ENCODE measurements at places on chromosomes 1 and 21.

- DNase-seq: no peak
Measured at GRCh38 chr1:229704157-229704556, 78.1 kb downstream of the URB2 start.

DNA sequence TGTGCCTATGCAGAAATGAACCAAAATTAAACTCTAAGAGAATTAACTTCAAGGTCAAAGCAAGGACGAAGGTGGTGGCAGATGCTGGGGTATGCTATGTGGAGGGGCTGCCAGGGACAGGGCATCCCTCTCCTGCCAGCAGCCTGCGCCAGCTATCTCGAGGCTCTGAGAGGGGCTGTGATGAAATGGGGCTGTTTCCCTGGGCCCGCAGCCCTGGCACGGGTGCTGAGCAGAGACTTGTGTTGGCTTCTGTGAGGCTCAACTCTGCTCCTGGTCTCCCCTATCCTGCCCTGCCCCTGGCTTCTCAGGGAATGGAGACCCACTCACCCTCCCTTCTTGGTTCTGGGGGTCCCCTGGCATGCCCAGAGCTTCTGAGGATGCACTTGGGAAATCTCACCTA lies 41.9 kb upstream of the TIAM1 start:
- no peak for DNase-seq

DNA sequence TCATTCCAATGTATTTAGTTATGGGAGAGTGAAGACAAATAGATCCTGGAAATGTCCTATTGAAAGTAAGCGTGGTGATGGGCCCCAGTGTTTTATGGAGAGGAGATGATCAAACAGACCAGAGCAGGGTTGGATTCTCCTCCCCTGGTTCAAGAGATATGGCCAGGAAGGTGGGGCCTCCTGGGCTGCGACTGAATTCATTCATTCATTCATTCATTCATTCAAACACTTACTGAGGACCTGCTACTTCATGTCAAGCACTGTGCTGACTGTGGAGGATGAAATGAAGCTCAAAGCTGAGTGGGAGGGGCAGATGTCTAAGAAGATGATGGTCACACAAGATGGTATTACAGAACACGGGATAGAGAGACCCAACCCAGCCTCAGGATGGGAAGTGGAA lies 71.5 kb upstream of the TNR start:
- DNase-seq: no peak

GRCh38 chr1:193909406-193910082 lies 723.1 kb upstream of the B3GALT2 start:
- DNase-seq: no peak

DNA sequence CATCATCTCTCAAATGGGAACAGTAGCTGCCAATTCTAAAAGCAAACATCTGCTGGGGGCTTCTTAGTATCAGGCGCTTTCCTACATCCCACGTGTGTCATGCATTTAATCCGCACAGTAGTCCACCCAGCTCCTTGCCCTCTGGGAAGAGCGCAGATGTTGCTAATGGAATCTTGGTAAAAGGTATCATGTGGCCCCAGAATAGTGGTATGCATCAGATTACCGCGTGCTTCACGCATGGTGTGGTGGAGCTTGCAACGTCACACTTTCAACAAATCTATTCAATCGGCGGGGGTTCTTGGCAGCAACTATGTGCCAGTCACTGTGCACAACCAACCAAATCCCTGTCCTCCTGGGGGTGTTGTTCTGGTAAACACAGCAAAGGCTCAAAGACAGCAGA lies 141.0 kb downstream of the HIVEP3 start:
- no peak for DNase-seq
